ENCODE measurements at places on chromosomes 12 and 14.

GRCh38 chr14:38731962-38732361, 371.1 kb downstream of the SEC23A start:
- no peak for DNase-seq

DNA sequence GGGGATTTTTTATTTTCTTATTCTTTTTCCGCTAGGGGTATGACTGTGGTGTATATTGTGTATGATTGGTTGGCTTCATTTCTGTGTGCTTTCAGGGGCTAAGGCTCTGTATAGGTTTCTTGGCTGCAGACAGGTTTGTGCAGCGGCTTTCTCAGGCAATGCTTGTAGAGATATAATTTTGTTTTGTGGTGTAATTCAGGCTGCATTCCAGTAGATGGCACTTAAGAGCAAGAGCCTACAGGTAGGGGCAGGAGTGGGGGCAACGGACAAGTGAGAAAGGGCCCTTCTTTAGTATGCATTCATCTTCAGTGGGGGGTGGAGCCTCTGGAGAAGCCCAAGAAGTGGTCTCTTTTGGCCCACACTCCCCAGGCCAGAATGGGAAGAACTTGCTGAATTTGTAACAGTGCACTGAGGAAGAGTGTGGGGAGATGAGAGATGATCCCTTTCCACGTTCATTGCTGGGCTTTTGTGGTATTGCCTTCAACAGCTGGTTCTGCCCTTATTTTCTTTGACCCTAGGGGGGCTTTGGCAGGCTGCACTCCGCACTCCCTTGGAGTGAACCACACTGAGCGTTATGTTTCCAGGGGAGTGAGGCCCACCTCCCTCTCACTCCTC, 78.6 kb downstream of the IFNG-AS1 start:
- no peak for DNase-seq

- no peak for DNase-seq
Measured at GRCh38 chr12:92615086-92615485, 87.7 kb upstream of the PLEKHG7 start.

GRCh38 chr12:115060477-115061168, 376.6 kb upstream of the TBX3 start:
- no peak for DNase-seq

DNA sequence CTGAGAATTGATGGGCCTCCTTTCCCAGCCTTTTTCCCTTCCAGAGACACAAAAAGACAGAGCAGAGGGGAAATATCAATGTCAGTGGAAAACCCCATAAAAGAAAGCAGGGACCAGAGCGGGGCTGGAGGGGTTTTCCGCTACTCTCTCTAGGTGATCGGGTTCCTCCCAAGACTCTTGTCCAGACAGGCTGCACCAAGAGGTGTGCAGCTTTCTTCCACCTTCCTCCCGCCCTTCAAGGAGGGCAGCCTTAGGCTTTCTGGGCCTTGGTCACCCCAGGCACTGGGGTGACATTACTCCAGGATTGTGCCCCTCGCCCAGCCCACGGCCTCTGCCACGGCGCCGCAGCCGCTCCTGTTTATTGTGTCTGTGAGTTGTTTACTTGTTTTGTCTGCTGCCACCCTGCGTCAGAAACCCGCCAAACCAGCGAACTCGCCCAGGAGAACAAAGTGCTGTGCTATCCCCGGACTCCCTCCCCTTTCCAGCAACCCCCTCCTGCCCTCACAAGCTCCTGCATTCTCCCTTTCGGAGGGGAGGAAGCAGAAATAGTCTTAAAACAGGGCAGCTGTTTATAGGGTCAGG, 6.7 kb upstream of the HOXC6 start:
- DNase-seq, result no peak

DNA sequence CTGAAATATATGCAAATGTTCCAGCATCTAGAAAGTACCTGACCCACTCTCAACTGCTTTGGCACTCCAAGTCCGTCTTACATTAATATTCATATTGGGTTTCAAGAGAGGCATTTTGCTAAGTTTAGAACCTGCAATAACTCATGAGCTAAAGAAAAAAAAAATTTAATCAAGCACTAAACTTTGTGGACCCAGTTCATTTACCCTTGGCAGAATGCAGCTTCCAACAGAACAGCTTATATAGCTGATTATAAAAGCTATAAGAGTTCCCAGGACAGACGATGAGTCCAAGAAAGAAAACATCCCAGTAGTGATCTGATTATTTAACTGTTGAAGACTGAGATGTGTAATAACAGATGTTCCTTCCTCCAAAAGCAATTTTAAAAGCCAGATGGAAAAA, 592.0 kb downstream of the KCNH5 start:
- no peak for DNase-seq

- DNase-seq, result no peak
Measured at GRCh38 chr14:60179431-60179869, 14.3 kb upstream of the DHRS7 start.

DNA sequence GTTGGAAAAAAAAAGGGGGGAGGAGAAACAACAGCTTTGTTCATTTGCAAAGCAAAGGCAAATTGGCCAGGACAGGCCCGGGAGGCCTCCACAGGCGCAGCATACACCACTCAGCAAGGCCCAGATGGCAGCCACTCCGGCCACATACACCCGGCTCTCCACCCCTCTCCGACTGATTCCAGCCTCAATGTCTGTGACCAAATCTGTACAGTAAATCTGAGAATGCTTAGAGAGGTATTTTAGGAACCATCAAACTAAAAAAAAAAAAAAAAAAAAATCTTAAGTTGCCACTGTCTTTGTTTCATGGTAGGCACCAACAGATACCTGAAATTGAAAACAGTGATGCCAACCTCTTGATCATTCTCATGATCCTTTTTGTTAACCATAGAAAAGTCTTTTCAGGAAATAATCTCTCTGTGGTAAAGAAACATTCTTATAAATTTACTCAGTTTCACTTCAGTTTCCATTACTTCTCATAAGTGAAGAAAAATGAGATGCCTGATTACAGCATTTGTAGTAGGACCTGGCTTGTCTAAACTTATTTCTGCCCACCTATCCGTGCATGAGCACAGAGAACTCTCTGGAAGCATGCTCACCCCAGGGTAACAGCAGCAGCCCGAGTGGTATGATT, 20.2 kb downstream of the VPS37B start:
- DNase-seq, result no peak

DNA sequence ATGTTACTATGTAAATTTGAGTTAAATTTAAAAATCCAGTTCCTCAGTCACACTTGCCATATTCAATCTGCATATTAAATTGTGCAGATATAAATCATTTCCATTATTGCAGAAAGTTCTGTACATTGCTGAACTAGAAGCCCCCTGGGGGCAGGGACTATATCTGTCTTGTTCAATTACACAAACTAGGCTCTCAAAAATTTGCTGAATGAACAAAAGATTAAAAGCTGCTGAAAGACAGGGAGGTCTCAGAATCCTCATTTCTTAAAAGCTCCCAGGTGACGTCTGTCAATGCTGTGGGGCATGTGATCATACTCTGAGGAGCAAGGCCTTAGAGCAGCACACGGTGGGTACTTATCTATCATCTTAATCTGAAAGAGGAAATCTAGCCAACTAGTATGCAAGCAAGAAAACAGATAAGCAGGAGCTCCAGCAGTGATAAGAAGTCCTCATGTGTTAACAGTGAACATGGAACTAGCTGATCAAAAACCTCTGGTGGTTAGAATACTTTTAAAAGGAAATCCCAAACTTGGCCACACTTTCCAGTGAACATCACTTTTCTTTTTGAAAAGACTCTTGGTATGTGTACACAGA, 60.5 kb downstream of the APPL2 start:
- DNase-seq, result no peak

GRCh38 chr12:1926251-1926657, 7.8 kb upstream of the CACNA2D4 start:
- DNase-seq, result no peak

DNA sequence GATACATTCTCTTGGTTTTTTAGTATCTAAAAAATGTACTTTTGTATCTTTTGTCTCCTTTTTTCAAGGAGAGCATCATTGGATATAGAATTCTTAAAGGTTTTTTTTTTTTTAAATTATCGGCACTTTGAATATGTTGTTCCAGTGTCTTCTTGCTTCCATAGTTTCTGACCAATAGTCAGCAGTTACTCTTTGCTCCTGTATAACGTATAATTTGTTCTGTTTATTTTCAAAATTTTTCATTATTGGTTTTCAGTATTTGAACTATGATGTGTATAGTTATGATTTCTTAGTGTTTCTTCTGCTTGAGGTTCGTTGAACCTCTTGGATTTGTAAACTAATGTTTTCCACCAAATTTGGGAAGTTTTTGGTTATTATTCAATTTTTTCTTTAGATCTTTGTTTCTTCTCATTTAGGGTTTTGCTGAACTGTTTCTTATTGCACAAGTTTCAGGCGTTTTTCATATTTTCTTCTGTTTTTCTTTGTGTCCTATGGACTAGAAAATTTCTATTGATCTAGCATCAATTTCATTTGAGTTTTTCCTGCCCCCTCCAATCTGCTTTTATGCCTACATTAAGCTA, 93.9 kb downstream of the PLBD1 start:
- DNase-seq, result no peak

DNA sequence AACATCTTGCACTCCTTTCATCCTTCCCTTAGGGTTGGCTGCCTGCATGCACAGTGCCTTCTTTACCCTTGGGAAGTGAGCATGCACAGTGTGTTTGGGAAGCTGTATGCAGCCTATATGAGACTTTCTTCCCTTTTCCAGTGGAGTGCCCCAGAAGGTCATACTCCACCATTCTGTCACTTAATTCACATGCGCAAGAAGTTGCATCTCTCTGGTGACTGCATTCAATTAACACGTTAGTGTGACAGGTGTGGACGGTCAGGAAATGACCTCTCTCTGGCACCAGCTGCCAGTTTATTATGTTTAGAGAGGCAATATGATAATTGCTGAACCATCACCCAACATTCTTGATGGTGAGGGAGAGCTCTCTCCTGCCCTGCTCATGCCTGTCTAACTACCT, 770.0 kb downstream of the FLRT2 start:
- no peak for DNase-seq

GRCh38 chr12:110165540-110166159, 41.5 kb downstream of the IFT81 start:
- no peak for DNase-seq

DNA sequence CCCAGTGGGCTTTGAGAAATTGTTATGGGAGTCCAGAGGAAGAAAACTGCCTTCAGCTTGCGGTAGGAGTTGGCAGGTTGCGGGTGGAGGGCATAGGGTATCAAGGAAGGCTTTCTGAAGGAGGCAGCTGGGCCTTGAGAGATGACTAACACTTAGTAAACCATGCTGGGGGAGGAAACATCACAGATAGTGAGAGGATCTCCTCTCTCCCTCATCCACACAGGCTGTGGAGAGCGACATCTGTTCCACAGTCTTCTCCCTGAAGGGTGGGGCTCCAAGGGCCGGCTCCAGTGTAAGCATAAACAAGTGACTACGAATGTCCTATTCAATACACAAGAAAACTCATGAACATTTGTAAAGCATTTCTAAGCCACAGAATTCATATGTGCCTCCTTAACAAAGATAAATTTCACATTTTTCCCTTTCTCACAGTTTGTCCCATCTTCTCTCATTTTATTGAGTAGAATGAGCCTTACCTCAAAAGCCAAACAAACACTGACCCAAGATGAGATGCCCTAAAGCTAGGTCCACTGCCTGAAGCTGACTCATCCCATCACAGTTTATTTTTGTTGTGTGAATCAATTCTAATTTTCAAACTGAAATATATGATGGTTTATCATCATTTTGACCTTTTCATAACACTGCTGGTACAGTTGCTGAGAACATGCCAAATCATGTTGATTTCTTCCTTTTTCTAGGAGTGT, 227.9 kb downstream of the SLC25A21 start:
- DNase-seq, result no peak

GRCh38 chr14:31949709-31950108, 127.4 kb upstream of the ARHGAP5 start:
- DNase-seq, result no peak

DNA sequence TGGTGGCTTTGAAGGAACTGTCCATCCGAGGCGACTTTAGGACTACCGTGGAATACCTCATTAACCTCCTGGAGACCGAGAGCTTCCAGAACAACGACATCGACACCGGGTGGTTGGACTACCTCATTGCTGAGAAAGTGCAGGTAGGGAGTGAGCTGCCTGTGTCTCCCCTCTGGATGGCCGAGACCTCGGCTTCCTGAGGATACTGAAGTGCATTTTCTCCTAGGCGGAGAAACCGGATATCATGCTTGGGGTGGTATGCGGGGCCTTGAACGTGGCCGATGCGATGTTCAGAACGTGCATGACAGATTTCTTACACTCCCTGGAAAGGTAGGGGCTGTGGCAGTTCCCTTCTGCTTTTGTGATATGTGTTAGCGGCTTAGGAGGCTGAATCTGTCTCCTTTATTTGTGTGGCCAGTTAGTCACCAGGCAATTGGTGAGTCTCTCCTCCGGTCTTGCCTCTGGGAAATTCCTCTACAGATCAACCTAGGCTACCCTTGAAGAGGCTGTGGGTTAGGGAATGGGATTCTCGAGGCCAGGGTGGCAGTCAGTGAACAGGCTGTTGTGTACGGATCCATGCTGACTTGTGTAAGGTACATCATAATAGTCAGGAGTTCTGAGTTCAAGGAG, 75.3 kb downstream of the ACACB start:
- DNase-seq, result no peak

GRCh38 chr12:89709995-89710872, 1.6 kb upstream of the ATP2B1 start:
- no peak for DNase-seq

GRCh38 chr12:70415987-70416386, 49.9 kb downstream of the KCNMB4 start:
- DNase-seq, result no peak

DNA sequence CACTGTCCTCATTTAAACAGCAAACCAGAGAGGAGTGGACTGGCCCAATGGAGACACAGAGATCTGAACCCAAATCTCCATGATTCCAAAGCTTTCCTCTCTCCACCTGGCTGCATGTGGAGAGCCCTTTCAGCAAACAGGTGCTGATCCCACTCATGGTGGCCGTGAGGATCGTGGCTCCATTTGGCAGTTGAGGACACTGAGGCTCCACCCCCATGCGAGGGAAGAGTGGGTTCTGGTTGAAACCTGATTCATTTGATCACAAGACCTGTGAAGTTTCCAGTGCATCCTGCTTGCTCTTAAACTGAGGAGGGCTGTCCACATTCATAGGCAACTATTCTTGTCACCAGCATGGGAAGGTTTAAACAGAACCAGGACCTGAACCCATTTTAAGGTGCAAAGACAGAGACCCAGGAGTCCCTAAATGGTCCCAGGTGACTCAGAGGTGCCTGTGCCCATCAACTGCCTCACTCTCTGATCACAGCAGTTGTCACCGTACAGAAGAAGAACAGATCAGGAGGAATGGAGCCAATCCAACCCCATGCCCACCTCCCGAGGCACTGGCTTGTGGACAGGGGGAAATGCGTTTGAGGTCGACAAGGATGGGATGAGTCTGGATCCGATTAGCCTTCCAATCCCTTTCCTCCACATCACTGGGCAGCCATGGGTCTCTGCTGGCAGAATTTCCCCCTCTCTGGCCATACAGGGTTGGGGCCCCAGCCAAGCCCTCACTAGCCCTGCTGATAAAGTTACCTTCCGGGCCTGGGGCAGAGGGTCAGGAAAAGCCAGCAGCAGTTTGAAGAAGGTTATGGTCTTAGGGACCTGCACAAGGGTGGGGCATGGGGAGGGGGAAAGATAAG, 45.5 kb upstream of the BCL11B start:
- no peak for DNase-seq

Measured in stimulated activated CD8-positive, alpha-beta memory T cell treated with anti-CD3 and anti-CD28 coated beads, Interleukin-4, amount 100 ng/mL, for 4 hours (primary cell).